T1000 (cell line): ENCODE measurements at places on chromosomes 1 and 21.

GRCh38 chr1:88079036-88079435 lies 605.0 kb upstream of the PKN2 start:
- no peak for DNase-seq

GRCh38 chr21:41566500-41567014 lies 58.6 kb upstream of the TMPRSS2 start:
- DNase-seq: no peak

DNA sequence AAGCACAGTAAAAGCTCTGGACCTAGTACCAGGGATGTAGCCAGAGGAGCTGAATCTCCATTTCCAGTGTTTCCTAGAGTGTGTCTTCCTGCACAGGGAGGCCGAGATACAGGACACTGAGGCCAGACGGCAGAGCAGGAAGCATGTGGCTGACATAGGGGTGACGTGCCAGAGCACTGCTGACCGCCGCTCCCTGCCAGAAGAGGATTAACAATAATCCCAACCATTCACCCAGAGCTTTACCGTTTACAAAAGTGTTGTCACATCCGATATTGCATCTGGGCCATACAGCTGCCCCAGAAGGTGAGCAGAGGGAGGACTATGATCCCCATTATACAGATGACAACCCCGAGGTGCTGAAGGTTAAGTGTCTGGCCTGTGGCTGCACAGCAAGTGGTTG lies 5.8 kb upstream of the CLDN19 start:
- DNase-seq: no peak

DNA sequence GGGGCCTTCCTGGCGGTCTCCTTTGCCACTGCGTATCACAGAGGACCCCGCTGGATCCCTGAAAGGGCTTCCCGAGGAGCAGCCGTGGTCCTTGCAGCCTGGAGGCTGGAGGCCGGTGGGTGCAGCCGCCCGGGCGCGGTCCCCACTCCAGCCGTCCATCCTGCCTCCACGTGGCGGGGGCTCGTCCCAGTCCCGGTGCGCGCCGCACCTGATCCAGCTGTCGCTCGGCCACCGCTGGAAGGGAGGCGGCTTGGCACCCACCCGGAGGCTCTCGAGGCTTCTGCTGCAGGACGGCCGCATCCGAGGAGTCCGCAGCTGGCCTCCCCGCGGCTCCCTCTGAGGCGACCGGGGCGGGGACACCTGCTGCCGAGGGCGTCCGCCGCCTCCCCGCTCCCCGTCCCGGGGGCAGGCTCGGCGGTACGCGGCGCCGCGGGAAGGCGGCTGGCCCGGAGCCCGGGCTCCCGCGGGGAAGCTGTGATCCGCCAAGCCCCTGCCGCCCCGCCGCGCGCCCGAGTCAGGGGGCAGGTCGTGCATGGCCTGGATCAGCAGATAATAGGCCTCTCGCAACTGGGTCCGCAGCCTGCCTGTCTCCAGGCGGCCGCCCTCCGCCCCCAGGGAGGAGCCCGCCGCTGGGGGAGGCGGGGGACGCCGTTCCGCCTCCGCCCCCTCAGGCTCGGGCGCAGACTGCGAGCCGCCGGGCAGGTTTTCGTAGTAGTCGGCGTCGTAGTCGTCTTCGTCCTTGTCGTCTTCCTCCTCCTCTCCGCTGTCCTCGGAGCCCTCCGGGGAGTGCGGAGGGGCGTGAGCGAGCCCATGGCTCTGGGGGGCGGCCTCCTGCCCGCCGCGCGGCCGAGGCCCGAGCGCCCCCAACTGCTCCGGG lies at the start of gene SYDE2:
SYDE2 (minus strand) TSS at position 554 of the 877 bp plus-strand sequence; CDS start at position 534, 20 bp downstream.
- DNase-seq: peak; percentile 60

GRCh38 chr1:42152119-42152518 lies 1.1 kb upstream of the GUCA2B start:
- DNase-seq: no peak

DNA sequence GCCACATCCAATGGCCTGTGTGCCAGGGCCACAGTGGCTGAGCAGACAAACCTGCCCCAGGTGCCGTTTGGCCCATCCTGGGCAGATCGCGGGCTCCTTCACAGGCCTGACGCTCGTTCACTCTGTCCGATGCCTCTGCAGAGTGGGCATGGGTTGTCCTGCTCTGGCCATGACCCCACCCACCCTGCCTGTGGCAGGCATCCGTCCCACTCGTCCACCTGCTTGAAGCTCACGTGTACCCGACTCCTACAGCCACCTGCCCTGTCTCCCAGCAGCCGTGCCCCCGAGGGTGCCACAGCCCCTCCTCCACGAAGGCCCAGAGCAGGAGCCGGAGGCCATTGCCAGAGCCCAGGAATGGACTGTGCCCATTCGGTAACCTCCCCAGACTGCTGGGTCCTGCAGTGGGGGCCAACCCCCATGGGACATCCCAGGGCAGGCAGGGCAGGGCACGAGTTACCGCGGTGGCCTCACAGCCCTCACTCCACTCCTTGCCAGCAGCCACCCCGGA lies 41.9 kb downstream of the TRIM11 start:
- DNase-seq: no peak

DNA sequence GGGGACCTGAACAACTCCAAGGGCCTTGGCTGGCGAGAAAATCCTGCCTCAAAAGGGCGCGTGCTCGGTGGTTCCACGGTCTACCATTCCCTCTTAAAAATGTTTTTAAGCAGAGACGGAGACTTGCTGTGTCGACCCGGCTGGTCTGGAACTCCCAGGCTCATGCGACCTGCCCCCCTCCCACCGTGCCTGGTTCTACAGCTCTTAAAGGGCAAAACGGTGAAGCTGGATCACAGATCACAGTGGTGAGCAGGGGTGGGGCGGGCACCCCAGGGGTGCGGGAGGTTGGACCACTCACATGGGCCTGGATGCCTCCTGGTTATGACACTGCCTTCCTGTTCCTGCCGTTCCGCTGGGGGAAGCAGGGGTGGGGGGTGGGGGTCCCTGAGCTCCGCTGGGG lies 4.2 kb upstream of the C1orf159 start:
- DNase-seq: no peak

DNA sequence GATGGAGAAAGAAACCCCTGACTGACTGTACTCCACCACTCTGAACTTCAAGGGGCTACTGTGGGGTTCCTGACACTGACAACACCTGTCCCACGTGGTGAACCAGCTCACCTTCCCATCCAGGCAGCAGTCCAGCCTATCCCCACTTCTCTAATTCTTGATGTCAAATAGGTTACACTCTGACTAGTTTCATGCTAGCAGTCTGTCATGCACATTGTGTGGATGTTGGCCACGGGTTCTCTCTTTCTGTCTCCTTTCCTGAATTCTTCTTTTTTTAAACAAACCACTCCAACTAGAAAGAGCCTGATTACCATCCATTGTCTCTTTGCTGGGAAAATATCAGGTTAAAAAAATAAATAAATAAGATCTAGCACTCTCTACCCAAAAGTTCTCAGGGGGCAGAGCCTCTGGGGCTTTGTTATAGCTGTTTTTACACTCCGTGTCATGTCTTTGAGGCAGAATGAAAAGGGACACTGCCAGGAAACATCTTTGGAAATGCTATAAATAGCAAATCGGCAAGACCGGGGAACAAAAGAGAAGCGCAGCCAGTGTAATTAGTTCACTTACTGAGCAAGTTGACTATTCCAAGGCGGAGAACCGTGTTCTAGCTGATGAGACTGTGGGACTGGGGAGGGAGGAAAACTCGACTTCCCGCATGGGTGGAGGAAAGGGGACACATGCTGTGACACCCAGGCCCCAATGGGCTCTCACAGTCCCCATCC lies 356.1 kb downstream of the OMA1 start:
- no peak for DNase-seq

DNA sequence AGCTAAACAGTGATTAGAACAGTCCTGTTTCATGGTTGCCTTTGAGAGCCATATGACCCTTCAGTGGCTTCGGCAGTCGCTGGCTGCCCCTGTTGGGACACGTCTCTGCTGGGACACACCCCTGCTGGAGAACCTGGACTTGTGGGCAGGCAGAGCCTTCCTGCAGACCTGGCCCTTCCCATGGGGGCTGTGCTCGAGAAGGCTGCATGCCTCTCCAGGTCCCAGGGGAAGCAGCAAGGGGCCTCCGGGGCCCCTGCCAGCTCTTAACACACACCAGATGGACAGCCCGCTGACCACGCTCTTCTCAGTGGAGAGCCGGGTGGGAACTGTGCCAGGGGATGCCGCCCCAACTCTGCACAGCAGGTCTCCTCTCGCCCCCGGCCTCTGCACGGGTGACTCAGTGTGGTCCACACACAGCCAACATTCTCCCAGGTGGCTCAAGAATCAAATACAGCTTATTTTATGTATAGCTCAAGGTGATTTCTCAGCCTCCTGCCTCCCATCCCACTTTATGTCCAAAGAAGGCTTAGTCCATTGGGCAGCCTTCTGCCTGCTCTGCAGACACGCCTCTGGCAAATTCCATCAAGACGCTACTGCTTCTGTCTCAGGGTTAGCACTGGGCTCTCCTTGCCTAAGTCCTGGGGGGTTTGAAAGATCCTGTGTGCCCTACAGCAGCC lies 450.8 kb downstream of the KIF26B start:
- DNase-seq: peak; percentile 72

GRCh38 chr1:183180218-183180617 lies 5.8 kb upstream of the LAMC2 start:
- peak; percentile 38 for DNase-seq

- DNase-seq: no peak
These were observed 251.2 kb upstream of the POU3F1 start for GRCh38 chr1:38297842-38298241.

DNA sequence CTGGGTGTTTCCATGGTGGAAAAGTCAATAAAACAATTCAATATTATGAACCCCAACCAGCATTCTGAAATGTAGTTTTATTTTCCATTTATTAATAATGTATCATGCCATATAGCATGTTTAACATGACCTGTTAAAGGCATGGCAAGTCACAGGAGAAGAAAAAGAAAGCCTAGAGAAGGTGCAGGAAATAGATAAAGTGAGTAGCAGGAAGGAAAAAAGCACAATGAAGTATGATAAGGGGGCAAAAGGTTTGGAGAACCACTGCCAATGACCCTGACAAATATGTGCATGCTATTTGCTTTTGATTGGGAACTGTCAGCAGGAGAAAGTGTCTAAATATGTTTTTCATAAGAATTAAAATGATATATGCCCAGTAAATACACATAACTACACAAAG lies 85.6 kb downstream of the HMCN1 start:
- no peak for DNase-seq

DNA sequence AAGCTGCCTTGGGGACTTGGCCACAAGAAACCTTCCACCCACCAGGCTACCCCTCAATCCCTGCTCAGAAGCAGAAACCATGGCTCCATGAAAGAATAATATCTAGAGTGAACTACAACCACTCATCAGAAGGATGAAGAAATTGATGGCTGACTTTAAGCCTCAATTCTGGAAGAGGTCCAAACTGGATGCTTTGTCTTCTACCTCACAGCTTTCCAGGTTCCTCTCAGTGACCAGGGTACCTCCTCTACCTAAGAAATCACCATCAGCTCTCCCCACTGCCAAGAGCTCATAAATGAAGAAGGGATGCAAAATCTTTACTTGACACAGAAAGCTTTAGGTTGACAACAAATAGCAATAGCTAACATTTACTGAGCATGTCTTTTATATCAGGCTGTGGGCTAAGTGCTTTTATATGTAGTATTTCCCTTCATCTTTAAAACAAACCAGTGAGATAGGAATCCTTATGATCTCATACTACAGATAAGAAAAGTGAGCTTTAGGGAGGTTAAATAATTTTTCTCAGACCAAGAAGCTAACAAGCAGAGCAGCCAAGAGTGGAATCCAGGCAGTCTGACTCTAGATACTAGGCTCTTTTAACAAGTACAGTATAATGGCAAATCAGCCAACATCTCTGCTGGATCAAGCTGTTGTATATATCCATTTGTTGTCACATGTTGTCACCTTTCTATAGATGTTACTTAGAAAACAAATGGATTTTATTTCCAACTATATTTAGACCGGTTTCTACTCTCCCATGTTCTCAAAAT lies 243.0 kb upstream of the SGIP1 start:
- DNase-seq: no peak

DNA sequence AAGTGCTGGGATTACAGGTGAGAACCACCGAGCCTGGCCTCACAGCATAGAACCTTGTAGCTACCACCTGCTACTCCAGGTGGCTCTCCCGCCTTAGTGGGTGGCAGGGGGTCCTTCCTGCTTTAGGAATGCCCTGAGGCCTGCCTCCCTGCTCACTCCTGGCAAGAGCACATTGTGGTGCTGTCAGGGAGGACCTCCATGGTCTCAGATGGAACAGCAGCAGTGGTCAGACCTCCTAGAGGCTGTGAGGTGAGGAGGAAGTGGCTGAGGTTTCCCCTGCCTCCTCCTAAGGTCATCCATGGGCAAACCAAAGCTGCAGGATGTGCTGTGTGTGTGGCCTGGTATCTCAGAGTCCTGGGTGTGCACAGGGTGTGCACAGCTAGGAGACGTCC lies 6.7 kb downstream of the SOX13 start:
- DNase-seq: no peak

- no peak for DNase-seq
These were observed 249.1 kb downstream of the GREM2 start for GRCh38 chr1:240362826-240363225.

GRCh38 chr1:156422602-156423091 lies 53.6 kb downstream of the RHBG start:
- DNase-seq: no peak

DNA sequence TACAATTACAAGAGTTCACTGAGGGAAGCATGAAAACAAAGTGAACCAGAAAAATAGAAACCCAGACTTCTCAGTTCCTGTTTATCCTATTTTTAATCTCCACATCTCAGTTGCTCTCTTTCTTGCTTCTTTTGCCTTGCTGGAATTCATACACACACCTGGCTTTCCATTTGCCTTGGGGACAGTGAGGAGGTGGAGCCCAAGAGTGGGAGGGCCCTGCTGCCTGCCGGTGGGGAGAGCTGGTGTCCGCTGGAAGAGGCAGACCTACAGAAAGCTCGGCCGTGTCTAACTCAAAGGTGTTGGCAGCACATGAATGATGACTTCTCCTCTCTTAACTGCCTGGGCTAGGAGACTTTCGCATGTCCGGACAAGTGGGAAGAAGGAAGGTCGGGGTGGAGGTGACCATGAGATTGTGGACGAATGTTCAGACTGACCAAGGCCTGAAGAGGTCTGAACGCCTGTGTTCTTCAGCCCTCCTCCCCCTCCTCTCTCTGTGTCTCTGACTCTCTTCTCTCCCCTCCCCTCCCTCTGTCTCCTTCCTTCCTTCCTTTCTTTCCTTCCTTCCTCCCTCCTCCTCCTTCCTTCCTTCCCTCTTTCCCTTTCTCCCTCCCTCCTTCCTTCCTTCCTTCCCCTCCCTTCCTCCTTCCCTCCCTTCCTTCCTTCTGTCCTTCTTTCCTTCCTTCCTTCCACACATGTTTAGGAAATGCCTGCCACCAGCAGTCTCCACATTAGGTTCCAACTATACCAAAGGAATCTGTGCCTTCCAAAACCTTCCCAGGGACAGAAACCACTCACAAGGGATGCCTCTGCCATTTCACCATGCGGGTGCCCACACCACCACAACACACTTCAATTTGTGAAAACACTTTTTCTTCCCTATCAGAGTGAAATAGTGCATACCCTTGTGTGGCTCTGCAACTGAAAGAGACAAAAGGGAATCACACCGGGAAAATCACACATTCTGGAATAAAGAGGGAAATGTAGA lies 157.3 kb upstream of the RUNX1 start:
- DNase-seq: no peak

GRCh38 chr1:20785907-20786252 lies 1.2 kb downstream of the HP1BP3 start:
- DNase-seq: no peak
